ENCODE measurements at places on chromosomes 3 and 15. TPM values are rescaled to one million over a fixed set of nuclear protein-coding genes. Genes with fewer than 3 reads are reported as not detected.

Gene CHCHD6
- 36.6 TPM for total RNA-seq

Gene CHRM5
- total RNA-seq = not detected

Gene SELENOS
- total RNA-seq = 143 TPM

Gene NMNAT3
- 3.9 TPM for total RNA-seq

Gene OGG1
- total RNA-seq = 21.6 TPM

Gene ZPLD1
- total RNA-seq = 2.6 TPM

Gene CNTN6
- not detected for total RNA-seq

Gene EBLN2
- 5.6 TPM for total RNA-seq

Gene CD86
- total RNA-seq = not detected

Gene SOX2
- total RNA-seq = 15.4 TPM

Gene IMPG2
- total RNA-seq = 0.13 TPM

Gene CASR
- not detected for total RNA-seq

Gene TAMM41
- 4.1 TPM for total RNA-seq

Gene BOC
- 0.38 TPM for total RNA-seq

Gene EXD1
- under 0.01 TPM for total RNA-seq

Gene PARP15
- total RNA-seq = 0.13 TPM

Gene SST
- total RNA-seq = not detected

Gene NR2E3
- 0.26 TPM for total RNA-seq

Gene SEC62
- 39.2 TPM for total RNA-seq

Gene KIF15
- total RNA-seq = 0.53 TPM

Gene ARNT2
- total RNA-seq = 0.26 TPM

Gene SMCO1
- not detected for total RNA-seq

Gene SCN11A
- total RNA-seq = not detected

Gene PLIN1
- total RNA-seq = 0.51 TPM

Gene AADAC
- not detected for total RNA-seq

Gene ATRIP
- 4.1 TPM for total RNA-seq

Gene NTRK3
- total RNA-seq = not detected

Gene GPR27
- 0.53 TPM for total RNA-seq

Gene GRAMD1C
- total RNA-seq = 1.1 TPM

Gene NME9
- total RNA-seq = not detected

Gene CHRNA7
- total RNA-seq = under 0.01 TPM

Gene SPRED1
- 15.6 TPM for total RNA-seq

Gene TMIE
- total RNA-seq = 1.3 TPM

Gene LYZL4
- total RNA-seq = not detected

Gene LTF
- under 0.01 TPM for total RNA-seq

Gene ANKRD34C
- not detected for total RNA-seq

Gene C3orf85
- not detected for total RNA-seq

Gene CEMIP
- 2.9 TPM for total RNA-seq

Gene SHQ1
- total RNA-seq = 14.6 TPM

Gene CD96
- not detected for total RNA-seq

Gene FBXL22
- under 0.01 TPM for total RNA-seq

Gene PLSCR5
- total RNA-seq = not detected

Gene CFAP20DC
- total RNA-seq = 6.8 TPM

Gene RBPMS2
- total RNA-seq = not detected
